ENCODE measurements at places on chromosomes 2 and 18. TPM values are rescaled to one million over a fixed set of nuclear protein-coding genes. Genes with fewer than 3 reads are reported as not detected.

EFHD1 gene
- total RNA-seq, result 0.71 TPM

TMEM247 gene
- not detected for total RNA-seq

STK17B gene
- total RNA-seq, result 6.7 TPM

RIT2 gene
- not detected for total RNA-seq

COL4A3 gene
- total RNA-seq, result not detected

FAM161A gene
- total RNA-seq, result 21.7 TPM
